Skeletal muscle cell (primary cell): ENCODE measurements at places on chromosomes 6 and 20.

GRCh38 chr6:1817033-1817761 lies 207.5 kb downstream of the FOXC1 start:
- peak; percentile 39 for DNase-seq

DNA sequence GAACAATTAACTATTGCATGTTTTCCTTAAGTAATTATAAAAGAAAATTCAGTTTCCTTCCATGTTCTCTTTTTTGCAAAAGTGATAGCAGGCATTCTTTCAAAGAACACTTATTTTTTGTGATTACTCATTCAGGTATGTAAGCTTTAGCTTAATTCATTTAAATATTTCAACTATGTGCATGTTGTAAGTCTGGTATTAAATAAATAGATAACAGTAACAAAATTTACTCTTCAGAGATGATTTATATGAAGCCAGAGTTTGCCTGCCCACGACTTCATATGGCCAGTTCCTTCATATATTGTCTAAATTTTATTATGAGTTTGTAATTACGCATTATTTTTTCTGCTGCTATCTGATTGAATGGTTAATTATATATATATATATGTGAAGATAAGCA lies 110.9 kb downstream of the ADGRG6 start:
- no peak for DNase-seq

- DNase-seq, result no peak
Observed at GRCh38 chr6:41427642-41428335, 92.4 kb downstream of the NCR2 start.

DNA sequence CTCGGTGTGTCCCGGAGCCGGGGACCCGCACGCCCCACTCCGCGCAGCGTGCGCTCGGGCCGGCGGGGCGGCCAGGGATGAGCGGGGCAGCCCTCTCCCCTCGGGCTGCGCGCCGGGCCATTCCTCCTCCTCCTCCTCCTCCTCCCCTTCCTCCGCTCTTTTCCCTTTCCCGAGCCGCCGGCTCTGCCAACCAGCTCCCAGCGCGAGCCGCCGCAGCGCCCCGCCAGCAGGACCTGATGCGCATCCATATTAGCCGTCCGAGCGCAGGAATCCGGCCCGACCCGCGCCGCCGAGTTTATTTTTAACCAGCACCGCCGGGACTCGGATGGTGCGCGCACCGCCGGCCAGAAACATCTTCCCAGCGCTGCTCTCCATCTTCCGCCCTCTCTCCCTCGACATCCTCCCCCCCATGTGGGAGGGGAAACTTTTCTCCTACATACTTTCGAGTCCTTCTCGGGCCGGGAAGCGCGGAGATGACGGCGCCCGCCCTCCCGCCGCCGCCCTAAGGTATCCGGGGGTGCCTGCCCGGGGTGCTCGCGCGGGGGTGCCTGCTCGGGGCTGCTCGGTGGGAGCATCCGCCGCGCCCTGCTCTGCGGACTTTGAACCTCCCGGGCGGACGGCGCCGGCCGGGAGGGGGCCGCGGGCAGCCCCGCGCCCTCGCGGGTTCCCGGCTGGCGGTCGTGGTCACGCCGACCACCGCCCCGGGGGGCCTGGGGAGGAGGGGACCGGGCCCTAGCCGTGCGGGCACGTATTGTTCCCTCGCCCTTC lies 619 bp downstream of the RREB1 start:
- DNase-seq, result no peak

DNA sequence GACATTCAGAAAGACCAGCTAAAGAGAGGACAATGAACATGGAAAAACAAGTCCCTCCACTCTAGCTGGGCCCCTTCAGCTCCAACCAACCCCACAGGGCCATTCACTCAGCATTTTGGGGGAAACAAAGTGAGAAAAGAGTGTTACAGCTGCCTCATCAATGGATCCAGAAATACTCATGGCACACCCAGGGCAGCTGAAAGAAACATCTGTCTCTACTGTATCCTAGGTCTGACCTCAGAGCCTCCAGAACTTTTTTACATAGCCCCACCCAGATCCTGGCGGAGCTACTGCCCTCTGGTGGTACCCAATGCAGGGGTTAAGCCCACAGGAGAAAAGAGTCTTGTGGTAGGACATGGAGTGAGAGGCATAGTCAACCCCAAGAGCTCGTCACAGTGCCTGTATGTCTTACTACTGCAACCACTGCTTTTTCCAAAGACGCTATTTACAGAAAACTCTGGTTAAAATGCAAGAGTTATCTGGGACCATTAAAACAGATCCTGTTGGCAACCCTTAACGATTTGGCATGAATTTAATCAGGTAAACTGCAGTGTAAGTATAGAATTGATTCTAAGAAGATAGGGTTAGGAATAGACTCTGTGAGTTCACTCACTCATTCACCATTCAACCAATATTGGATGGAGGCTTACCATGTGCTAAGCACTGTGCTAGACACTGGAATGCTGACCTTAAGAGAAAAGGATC lies 37.4 kb upstream of the FAM83C start:
- no peak for DNase-seq

DNA sequence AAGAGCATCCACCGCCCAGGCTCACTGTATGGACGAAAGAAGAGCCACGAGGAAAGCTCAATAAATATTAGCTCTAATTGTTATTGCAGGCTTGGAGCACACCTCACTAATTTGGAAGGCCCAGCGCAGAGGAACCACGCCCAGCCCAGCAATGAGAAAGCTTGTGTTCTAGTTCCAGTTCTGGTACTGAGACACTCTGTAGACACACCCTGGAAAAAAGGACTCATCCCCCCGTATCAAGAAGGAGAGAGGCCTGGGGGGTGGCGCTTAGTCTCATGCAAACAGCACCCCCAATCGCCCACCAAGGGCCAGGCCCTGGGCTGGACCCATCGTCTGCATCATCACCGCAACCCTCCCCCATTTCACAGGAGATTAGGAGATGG lies 156.9 kb downstream of the BMP7 start:
- no peak for DNase-seq

DNA sequence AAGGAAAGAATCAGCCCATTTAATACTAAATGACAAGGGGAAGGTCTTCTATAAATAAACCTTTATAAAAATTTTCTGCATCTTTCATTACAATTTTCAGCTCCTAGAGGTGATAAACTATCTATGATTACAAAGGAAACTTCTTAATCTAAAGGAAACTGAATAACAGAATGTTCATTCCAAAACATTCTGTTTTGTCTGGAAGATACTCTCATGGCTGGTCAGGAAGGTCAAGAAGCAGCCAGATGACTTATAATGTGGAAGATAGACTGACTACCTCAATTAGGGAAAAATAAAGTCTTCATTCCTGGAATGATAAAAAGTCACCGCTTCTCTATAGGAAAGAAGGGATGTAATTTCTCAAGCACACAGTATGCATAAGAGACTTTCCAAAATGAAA lies 131.3 kb downstream of the GMDS start:
- no peak for DNase-seq

DNA sequence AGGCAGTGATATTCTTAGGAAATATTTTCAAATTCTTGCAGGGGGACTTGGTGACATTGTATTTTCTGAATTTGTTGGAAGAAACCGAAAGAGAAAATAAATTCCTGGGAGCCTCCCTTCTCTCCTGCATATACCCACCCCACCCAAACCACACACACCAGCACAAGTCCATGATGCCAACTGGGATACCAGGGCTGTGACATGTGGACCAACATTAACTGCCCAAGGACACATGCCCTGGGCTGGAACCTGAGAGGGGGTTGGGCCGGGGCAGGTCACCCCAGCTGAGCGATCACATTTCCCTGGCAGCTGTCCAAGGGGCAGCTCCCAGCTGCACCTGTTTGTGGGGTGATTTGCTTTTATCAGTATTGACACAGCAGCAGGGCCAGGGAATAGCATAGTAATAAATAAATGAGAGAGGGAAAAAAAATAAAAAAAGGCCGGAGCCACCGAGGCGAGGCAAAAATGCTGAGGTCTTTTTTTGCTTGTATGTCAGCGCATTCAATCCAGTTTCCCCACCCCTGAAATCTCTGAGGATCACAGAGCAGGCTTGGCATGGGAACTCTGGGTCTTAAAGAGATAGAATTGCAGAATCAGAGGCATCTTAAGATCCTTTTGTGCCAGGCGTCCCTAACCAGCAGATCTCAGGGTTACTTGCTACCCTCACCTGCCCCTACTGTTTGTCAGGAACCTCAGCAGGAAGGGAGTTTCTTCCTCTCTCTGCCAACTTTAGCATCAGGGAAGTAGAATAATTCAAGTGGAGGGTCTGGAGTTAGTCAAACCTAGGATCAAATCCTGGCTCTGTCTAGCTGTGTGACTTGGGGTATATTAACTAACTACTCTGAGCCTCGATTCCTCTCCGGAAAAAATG lies 66.5 kb upstream of the PIM1 start:
- DNase-seq, result no peak

- DNase-seq, result no peak
Observed at GRCh38 chr6:36334832-36335459, 1.7 kb downstream of the BNIP5 start.
